ENCODE measurements at places on chromosomes 4 and X. TPM values are rescaled to one million over a fixed set of nuclear protein-coding genes. Genes with fewer than 3 reads are reported as not detected.

The FHL1 gene
- 127 TPM for polyA plus RNA-seq

The FAM47C gene
- polyA plus RNA-seq: not detected

The USP51 gene
- 0.24 TPM for polyA plus RNA-seq

The GCNA gene
- polyA plus RNA-seq: 0.84 TPM

The USP17L19 gene
- polyA plus RNA-seq: not detected
